NCI-H2171 (cell line): ENCODE measurements at places on chromosomes 12 and 14.

DNA sequence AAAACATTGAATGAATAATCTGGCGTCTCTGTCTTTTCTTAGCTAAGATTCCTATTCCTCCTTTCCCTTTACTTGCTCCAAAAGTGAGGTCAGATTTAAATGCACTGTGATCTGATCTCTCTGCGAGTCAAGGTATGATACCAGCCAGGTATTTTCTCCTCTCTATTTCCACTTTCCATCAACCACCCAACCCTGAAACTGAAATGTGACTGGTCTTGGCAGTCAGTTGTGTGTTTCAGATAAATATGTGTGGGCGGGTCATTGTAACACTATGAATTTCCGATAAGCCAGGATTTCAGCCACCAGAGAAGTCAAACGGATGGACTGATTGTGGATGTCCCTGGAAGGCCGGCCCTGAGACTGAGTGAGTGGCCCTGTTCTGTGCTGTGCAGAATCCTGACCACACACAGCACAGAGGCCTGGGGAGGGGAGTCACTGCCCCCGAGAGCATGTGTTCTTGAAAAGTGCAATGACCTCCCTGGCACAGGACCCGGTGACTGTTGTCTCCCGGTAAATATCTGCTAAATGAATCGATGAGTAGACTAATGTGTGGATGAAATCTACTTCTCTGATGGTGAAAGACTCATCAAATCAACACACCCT lies 612.5 kb upstream of the TMEM132C start:
- no peak for DNase-seq

- DNase-seq: peak; percentile 68
Observed at GRCh38 chr14:49893309-49894213, 679 bp downstream of the ARF6 start.

GRCh38 chr12:45575823-45576475 lies 153.6 kb upstream of the ARID2 start:
- no peak for DNase-seq

GRCh38 chr14:43449291-43449690 lies 1057.8 kb downstream of the FSCB start:
- no peak for DNase-seq

GRCh38 chr12:44377443-44378187 lies 498.5 kb downstream of the NELL2 start:
- DNase-seq: no peak

DNA sequence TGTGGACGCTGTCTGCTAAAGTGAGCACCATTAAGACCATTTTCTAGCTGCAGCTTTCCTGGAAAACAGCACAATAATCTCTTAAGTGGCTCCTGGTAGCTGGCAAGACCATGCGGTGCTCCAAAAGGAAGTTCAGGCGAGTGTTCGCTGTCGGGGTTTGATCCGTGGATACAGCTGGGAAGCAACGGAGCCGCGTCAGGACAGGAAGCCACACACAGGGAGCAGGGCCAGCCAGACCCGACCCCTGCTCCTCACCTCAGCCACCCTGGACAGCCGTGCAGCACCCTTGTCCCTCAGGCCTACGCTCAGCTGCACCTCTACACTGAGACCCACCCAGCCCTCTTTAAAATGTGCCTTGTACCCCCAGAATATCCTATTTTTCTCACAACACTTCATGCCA lies 19.4 kb downstream of the ZFYVE21 start:
- no peak for DNase-seq

DNA sequence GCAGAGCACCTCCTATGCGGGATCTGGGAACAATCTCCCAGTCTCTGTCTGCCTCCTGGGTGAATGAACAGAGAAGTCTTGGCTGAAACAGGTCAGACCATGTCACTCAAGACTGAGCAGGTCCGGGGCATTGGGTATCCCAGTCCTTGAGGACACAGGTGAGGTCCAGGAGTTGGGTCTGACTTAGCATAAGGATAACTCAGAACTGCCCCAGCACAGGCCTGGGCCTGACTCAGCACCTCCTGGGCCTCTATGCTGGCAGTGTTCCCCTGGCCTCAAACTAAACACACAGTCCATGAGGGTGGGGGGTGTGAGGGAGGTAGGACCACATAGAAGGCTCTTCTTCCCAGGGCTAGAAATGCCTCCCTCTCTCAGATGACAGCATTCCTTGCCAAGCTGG lies 1.5 kb upstream of the SDR9C7 start:
- DNase-seq: no peak

DNA sequence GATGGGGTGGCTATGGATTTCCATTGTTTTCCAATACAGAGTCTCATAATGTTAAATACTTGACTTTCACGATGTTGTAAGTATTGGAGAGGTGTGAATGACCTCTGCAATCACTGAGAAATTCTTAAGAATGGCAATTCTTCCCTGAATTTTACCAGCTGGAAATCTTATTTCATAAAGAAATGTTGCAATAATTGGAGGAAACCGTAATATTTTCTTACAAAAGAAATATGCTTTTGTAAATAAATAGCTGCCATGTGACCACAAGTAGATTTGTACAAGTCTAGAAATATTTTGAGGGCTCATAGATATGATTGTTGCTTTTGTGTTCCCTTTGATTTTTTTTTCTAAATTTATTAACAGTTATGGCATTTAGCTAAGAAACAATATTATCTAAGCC lies 308.7 kb upstream of the ATP2B1 start:
- no peak for DNase-seq

GRCh38 chr14:37816135-37816534 lies 220.7 kb downstream of the TTC6 start:
- no peak for DNase-seq
